CD4-positive, alpha-beta T cell treated with Interleukin-21 for 1 hour (primary cell): ENCODE measurements at places on chromosomes 3 and 15.

- no peak for DNase-seq
Measured at GRCh38 chr3:190064112-190064511, 56.6 kb downstream of the P3H2 start.

DNA sequence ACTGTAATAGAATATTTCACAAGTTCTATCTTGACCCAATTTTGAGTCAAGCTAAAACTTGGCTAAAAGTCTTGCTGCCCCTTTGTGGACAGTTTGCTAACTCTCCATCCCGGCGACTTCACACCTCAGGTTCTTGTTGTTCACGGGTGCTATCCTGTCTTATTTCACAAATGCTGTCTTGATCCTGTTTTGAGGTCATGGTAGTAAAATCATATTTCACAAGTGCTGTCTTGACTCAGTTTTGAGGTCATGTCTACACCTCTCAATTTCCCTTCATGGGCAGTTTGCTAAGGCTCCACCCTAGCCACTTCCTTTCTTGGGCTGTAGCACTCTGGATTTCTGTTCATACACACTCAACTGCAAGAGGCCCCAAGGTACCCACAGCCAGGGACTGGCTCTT, 45.0 kb upstream of the GK5 start:
- DNase-seq: peak; percentile 63

- DNase-seq: no peak
Measured at GRCh38 chr3:39718674-39719595, 90.5 kb upstream of the MYRIP start.

GRCh38 chr3:151460774-151461450, at the start of gene IGSF10:
Gene IGSF10 (minus strand): TSS chr3:151461061. CDS start chr3:151458709, 2,352 bp downstream.
- no peak for DNase-seq

DNA sequence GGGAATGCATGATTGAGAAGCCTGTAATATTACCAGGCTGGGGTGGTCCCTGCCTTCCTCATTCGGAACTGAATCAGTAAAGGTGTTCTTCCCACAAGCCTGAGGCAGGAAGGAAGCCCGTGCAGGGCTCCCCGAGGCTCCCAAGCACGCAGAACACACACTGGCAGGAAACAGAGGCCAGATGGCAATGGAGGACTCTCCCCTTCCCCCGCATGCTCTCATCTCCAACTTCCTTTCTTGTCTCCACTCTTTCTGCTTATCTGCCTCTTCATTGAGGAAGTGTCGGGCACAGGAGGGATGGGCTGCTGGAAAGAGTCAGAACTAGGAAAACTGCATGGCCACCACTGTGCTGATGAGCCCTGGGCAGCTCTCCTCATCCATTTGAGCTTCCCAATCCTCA, 123.5 kb downstream of the NUP210 start:
- DNase-seq: no peak

- no peak for DNase-seq
Measured at GRCh38 chr3:155179966-155180757, 100.0 kb downstream of the MME start.

- no peak for DNase-seq
Measured at GRCh38 chr3:100412912-100413590, 11.7 kb downstream of the LNP1 start.

DNA sequence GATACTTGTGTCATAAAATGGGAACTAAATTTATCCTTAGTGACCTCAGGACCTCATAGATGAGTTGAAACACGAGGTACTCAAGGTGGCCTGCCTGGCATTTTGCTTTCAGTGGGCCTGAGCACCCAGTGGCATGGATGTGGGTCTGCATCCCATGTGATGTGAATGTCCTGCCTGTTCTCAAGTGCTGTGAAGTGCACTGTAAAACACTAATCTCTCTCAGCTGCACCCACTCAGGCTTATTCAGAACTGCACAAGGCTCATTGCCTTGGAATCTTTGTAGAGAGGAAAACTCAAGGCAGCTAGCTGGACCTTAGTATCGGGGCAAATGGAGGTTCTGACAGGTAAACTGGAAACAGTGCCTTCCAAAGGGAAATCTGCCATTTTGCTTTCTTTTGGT, 767.0 kb downstream of the TUSC7 start:
- DNase-seq: no peak
